Hematopoietic multipotent progenitor cell (in vitro differentiated cells): ENCODE measurements at places on chromosomes 13 and 19.

DNA sequence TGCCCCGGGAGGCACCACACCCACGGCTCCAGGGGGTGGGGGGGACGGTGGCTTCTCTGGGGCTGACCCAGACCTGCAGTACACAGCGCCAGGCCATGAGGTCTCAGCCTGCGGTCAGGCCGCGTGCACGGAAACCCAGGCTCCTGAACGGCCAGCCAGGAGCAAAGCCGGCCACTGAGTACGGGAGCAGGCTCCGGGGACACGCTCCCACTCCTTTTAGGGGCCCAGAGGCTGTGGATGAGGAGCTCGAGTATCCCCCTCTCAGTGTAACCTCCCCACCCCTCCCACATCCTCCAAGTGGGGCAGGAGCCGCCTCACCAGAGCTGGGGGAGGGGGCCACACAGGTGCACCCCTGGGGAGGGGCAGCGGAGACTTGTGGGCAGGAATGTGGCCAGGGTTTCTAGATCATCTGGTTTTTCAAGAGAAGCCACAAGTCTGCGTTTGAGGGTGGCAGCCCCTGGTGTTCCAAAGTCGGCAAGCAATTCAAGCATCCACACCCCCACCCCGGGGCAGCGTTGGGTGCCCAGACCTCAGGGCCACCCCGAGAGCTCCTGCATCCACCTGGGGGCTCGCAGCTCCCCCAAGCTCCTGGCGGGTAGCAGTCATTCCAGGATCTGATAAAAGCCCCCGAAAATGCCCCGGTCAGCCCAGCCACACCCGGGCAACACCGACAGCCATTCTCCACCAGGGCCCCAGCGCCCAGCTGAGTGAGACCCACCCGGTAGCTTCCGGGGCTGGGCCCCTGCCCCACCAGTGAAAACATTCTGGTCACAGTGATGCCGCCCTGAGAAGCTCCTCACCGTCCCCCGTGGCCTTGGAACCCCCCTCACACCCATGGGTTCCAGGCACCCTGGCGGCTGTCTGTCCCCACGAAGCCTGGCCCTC lies 6.1 kb downstream of the SBNO2 start:
- DNase-seq = no peak

DNA sequence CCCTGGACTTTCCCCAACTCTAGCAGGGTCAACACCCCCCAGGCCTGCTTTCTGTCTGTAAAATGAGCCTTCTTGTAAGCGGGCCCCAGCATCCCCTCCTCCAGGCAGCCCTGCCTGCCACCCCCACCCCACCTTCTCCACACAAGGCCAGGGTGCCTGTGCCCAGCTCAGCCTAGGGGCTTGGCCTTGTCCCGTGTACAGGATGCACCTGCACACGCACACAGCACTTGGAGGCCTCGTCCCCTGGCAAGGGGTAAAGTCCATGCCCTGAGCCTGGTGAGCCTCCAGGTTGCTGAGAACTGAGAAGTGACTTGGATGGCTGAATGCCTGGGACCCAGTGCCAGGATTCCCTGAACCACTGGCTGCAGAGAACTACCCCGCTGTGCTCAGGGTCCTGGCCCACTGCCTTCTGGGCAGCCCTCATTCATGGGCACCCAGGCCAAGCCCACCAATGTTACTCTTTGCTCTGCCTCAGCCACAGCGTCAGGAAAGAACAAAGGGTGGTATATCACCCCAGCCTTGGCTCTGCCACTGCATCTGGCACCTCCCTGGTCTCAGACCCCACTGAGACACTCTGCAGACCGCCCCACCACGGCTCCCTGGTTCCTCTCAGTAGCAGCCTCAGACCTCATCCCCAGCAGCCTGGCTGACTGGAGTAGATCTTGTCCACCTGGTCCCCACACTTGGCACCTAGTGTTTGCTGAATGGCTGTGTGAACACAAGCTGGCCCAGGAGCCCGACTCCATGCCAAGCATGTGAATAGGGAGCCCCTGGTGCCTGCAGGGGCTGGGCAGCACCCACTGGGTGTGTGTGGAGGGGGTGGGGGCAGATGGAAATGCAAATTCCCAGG lies 1.8 kb upstream of the TM6SF2 start:
- no peak for DNase-seq

DNA sequence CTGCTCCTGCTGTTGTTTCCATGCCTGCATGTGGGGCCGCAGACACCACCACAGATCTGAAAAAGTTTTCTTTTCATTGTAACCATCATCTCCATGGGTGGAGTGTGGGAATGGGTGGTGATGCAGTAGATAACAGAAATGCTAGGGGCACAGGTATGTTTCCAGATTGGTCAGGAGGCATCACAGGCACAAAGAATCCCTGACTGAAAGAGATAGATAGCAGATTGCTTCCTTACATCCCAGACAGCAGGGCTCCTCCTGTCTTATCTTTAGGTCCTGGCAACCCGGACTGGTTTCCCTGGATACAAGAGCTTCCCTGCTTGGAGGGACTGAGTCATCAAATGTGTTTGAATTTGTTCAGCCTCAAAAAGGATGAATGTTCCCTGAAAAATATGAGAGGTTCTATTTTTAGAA lies 1937.6 kb downstream of the PCDH9 start:
- no peak for DNase-seq

DNA sequence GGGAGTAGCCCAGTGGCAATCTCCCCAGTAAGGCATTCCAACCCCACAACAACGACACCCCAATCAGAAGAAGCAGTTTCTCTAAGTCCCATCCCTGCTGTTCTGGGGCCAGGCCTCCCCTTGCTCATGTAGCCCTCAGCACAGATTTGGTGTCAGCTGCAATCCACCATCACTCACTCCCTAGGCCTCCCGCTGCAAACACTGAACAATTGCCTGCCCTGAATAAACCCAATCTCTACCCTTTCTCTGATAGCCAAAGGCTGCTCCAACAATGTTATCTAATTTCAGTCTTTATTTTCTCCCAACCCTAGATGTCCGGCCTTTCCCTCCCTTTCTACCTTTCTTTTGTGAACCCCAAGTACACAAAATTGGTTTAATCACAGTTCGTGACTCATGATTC lies 5.6 kb upstream of the SOX21 start:
- no peak for DNase-seq

GRCh38 chr19:45404557-45405434 lies at the start of gene PPP1R13L:
Gene PPP1R13L, minus strand, starts transcription at chr19:45405069. Its CDS starts 6,751 bp downstream, at chr19:45398318.
- DNase-seq = no peak

DNA sequence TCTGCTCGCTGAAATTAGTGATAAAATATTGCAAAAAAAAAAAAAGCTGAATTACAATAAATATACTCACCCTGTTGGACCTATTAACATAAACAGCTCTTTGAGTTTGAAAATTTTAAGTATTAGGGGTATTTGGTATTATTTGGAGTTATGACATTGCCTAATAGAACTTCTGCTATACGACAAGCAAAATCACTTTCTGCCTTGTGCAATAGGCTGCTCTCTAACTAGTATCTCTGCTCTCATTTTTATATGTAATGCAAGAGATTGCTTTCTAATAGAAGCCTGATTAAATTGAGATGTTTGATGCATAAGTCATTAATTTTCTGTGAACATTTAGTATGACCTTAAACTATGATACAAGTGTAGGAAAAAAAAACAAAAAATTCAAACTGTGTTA lies 5.3 kb downstream of the RGS9BP start:
- DNase-seq = no peak

GRCh38 chr19:8096071-8096470 lies 43.5 kb downstream of the CCL25 start:
- no peak for DNase-seq

GRCh38 chr13:74306496-74306895 lies 172.3 kb upstream of the KLF12 start:
- no peak for DNase-seq
